ENCODE measurements at places on chromosomes 12 and 14. TPM values are rescaled to one million over a fixed set of nuclear protein-coding genes. Genes with fewer than 3 reads are reported as not detected.

The OR5AU1 gene
- not detected for total RNA-seq

The TROAP gene
- total RNA-seq = 3.4 TPM

The LRRC10 gene
- not detected for total RNA-seq

The ARL6IP4 gene
- total RNA-seq = 98.4 TPM

The STON2 gene
- total RNA-seq = 0.85 TPM

The IL23A gene
- not detected for total RNA-seq

The SVOP gene
- total RNA-seq = not detected

The LRP1-AS gene
- total RNA-seq = not detected

The SLCO1B3 gene
- not detected for total RNA-seq

The DCD gene
- not detected for total RNA-seq

The FGF23 gene
- not detected for total RNA-seq

The PLEKHG7 gene
- not detected for total RNA-seq

The DLK1 gene
- total RNA-seq = not detected

The TMEM229B gene
- 2.5 TPM for total RNA-seq

The PABPN1 gene
- 77.2 TPM for total RNA-seq

The ITGB7 gene
- total RNA-seq = 0.40 TPM

The CRACR2A gene
- 4.3 TPM for total RNA-seq

The SIX1 gene
- 4.6 TPM for total RNA-seq

The SYT10 gene
- not detected for total RNA-seq

The ANHX gene
- total RNA-seq = not detected

The ZFHX2 gene
- 0.83 TPM for total RNA-seq

The ERBB3 gene
- total RNA-seq = 0.10 TPM

The CNTN1 gene
- total RNA-seq = 1.8 TPM

The PRH2 gene
- total RNA-seq = not detected

The TBX3 gene
- 4.6 TPM for total RNA-seq

The TSPAN19 gene
- total RNA-seq = not detected

The RNASE9 gene
- total RNA-seq = not detected

The SLC5A8 gene
- not detected for total RNA-seq

The PITPNM2 gene
- total RNA-seq = 5.0 TPM

The COL2A1 gene
- not detected for total RNA-seq

The CCDC38 gene
- total RNA-seq = not detected

The PLCZ1 gene
- not detected for total RNA-seq

Measured in smooth muscle cell of the pulmonary artery (primary cell).